Stimulated activated CD8-positive, alpha-beta memory T cell treated with anti-CD3 and anti-CD28 coated beads, Interleukin-2, amount 100 ng/mL, for 1 hour (primary cell): ENCODE measurements at places on chromosomes 4 and X.

GRCh38 chr4:42562016-42562415 is 94.9 kb downstream of the ATP8A1 start:
- no peak for DNase-seq

DNA sequence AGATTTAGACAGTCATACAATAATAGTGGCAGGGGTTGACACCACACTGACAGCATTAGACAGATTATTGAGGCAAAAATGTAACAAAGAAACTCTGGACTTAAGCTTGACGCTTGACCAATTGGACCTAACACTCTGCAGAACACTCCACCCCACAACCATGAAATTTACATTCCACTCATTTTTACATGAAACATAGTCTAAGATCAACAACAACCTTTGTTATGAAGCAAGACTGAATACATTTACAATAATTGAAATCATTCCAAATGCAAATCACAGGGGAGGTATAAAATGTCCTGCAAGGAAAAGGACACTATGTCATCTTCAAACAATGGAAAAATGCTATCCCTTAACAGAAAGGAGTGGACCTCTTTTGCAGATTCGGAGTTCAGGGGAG is 4.9 kb upstream of the UGT2B10 start:
- DNase-seq = no peak

DNA sequence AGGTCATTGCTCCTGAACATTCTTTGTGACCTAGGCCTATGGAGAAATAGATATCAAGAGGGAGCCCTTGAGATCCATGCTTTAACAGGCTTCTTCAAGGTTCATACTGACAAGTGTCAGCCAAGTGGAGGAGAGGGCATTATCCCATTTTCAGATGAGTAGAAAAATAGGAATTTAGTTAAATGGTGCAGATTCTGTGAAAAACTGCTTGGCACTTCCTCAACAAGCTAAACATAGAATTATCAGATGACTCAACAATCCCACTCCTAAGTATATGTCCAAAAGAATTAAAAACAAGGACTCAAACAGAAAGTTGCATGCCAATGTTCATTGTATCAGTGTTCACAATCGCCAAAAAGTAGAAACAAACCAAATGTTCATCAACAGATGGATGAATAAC is 43.8 kb upstream of the KCNIP4 start:
- DNase-seq = no peak

DNA sequence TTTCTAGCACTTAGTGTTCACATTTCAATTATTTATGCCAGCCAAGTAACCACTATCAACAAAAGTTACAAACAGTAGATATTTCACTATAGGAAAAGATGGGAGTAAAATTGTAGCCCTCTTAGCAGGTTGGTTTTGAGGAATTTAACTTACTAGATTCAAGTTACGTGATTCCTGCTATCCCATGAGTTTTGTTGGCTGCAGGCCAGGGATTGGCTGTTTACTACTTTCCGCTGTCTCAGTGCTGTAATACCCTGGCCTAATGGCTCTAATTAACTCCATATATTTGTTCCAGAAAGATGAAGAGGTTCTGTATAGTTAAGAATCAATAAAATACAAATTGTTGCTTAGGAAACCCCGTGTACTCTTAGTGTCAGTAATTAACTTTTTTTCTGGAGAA is 55.5 kb upstream of the MAGED1 start:
- no peak for DNase-seq

DNA sequence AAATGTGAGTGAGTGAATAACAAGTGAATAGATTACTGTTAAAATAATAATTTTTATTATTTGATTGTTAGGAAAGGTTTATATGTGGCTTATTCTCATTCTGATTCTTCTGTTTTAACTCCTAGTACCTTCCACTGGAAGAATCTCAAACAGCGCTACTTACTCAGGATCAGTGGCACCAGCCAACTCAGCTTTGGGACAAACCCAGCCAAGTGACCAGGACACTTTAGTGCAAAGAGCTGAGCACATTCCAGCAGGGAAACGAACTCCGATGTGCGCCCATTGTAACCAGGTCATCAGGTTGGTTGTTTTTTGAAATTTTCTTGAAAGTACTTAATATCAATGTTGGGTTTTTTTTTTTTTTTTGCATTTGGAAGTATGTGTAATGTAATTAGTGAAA is 117.6 kb upstream of the BMPR1B start:
- no peak for DNase-seq

DNA sequence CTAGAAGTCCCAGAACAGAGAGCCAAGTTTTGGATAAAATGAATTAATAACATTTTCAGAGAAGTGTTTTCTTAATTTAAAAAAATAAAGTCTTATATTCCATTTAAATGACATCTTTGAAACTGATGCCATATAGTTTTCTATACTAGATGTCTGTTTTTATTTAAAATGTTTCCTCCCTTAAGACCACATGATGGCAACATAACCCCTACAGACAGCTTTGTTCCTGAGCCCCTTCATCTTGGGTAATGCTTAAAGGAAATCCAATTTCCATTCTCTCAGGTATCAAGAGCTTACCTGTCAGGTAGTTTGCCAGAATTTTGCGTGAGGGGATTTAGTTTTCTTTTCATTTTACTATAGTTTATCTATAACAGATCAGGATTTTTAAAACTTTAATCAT is 181.4 kb upstream of the UGT8 start:
- DNase-seq = no peak

- no peak for DNase-seq
Measured at GRCh38 chr4:19739101-19739651, 512.5 kb upstream of the SLIT2 start.

- DNase-seq = no peak
Measured at GRCh38 chr4:176333076-176333475, 13.3 kb downstream of the SPCS3 start.

DNA sequence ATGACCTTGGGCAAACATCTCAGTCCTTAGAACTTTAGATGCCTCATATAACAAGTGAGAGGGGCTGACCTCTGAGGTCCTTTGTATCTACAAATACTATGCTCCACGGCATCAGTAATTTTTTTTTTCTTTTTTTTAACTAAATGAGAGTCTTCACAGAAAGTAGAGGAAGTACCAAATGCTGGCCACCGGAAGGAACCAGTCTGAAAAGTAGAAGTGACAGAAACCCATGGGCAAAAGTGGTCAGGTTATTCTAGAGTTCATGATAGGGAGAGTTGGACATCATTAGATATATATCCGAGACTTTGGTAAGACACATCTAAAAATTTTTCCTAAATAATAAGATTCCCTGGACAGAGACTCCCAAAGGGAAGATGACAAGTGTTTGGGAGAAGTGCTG is 53.7 kb downstream of the COQ2 start:
- DNase-seq = no peak

DNA sequence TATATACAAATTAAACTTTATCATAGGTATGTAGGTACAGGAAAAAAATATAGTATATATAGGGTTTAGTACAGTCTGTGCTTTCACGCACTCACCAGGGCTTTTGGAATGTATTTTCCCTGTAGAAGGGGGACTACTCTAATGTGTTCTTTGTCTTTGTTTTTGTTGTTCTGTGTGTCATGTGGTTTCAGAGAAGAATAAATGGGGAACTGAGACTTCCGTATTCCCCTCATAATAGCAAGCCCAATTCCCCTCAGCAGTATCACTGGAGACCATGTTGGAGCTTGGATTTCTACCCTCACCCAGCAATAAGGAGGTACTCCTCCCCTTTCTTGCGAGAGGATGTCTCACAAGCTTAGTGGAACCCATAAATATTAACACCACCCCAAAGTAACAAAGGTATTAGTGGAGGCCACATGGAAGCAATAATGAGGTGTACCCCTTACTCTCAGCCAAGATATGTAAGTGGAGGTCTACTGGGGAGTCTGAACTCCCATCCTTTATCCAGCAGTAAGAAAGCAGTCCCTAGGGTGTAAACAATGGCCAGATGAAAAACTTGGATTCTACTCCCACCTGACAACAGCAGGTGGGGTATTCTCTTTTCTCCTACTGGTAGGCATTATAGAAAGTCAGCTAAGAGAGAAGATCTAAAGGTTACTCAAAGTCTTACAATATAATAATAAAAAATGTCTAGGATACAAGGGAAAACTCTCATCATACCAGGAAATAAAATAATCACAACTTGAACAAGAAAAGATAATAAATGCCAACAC is 805.4 kb upstream of the GALNTL6 start:
- no peak for DNase-seq

GRCh38 chr4:95193391-95194224 is 355.2 kb downstream of the UNC5C start:
- no peak for DNase-seq

GRCh38 chr4:153107246-153107645 is 97.0 kb upstream of the TRIM2 start:
- no peak for DNase-seq

DNA sequence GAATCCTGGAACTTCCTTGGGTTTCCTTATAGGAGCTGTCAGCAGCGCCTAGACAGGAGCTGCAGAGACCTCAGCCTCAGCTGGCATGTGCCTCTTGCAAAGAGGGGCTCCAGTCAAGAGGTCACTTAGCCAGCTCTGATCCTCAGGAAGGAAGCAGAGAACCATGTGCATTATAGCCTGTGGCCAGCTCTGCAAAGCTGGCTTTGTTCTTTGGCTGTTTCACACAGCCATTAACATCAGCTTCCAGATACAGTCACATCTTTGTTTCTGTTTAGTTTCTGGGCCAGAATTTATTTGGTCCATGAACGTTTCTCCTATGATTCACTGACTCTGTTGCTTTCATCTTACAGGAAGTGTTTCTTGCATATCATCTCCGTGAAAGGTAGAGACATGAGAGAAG is 92.4 kb downstream of the CC2D2A start:
- DNase-seq = no peak

GRCh38 chr4:10740891-10741620 is 56.5 kb upstream of the CLNK start:
- no peak for DNase-seq

DNA sequence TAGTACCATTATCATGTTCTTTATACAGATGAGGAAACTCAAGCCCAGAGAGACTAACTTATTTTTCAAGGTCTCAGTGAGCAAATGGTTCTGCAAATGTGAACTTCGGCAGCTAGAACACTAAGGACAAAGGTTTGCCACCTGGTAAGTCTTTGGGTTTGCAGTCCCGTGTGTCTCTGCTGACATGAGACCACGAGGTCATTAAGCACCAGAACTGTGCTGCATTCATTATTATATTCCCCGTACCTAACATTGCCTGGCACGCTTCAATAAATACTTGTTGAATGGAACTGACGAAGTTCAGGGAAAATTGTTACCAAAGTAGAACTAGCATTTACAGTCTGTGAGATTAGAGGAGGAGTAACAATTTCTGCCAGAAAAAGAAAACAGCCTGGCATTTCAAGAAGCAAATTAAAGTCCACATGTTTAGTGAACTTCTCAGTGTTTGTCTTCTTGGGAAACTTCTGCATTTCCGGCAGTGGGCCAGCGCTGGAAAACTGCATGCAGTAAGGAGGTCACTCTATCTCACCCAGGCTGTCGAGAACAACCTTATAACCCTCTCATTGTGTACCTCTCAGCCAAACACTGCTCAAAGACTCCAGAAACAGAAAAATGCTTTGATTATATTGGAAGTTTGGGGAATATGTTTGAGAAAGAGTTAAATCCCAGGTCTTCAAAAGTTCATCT is 67.4 kb upstream of the CPEB2 start:
- no peak for DNase-seq

GRCh38 chr4:83248486-83248885 is 36.1 kb downstream of the COQ2 start:
- no peak for DNase-seq

GRCh38 chrX:21837056-21837455 is 2.4 kb upstream of the MBTPS2 start:
- no peak for DNase-seq

- DNase-seq = no peak
Measured at GRCh38 chrX:39757971-39758370, 339.8 kb downstream of the BCOR start.

GRCh38 chr4:158670975-158671664 is 567 bp downstream of the C4orf46 start:
- DNase-seq = peak; percentile 4

DNA sequence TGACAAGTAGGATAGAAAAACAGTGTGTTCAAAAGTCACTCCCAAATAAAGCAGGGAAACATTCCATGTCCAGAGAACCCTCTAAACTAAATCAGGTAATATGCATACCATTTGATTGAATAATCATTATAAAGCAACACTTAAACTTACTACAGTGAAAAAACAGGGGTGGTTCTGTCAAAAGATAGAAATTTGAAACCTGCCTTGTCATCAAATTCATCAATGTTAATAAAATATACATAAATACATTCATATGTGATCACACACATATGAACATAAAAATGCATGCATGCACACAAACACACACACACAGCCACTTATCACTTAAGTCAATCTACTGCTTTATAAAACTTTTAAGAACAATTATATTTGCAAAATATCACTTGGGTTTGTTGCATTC is 485.8 kb upstream of the TECRL start:
- no peak for DNase-seq

GRCh38 chrX:38880296-38880854 is 79.1 kb downstream of the MID1IP1 start:
- DNase-seq = no peak

- no peak for DNase-seq
Measured at GRCh38 chr4:185542626-185543315, 7.5 kb upstream of the PDLIM3 start.

- no peak for DNase-seq
Measured at GRCh38 chrX:67779099-67779498, 235.3 kb downstream of the AR start.

- no peak for DNase-seq
Measured at GRCh38 chrX:120604361-120604782, 471 bp downstream of the MCTS1 start.

GRCh38 chr4:5751666-5752375 is 40.8 kb downstream of the EVC start:
- no peak for DNase-seq

- DNase-seq = no peak
Measured at GRCh38 chr4:83082777-83083176, 31.8 kb downstream of the PLAC8 start.

- DNase-seq = no peak
Measured at GRCh38 chr4:176422001-176422400, 102.2 kb downstream of the SPCS3 start.

DNA sequence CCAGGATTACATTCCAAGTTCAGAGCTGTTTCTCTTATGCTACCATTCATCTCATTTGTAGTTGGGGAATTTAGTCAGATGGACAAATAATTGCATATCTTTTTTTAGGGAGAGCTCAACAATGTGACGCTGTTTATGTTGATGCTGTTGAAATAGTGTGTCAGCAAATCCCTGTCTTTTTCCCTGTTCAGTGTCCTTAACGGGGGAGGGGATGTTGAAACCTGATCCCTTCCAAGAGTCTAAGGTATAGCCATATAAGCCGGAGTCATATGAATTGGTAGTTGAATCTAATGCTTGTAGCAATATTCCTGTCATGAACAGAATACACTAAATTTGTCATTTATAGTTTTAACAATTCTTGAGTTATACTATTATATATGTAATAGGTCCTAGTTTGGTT is 293.5 kb upstream of the FAT1 start:
- DNase-seq = no peak

- DNase-seq = no peak
Measured at GRCh38 chr4:40164459-40164858, 32.4 kb upstream of the RHOH start.

DNA sequence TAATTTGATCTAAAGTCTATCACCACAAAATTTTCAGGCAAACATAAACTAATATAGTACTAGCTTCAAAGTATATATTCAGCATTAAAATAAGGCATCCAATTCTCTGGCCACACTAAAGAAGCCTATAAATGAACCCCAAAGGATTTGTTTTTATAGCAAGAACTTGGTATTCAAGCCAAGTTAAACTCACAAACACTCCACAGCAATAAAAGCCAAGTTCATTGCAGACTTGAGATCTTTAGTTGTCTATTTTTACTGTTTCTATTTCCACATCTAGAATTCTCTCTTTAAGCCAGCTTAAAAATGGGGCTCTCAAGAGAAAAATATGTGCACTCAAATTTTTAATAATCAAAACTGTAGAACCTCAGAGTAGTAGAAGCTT is 51.1 kb downstream of the WDFY3 start:
- DNase-seq = no peak
